ENCODE measurements at places on chromosomes 7 and 10. TPM values are rescaled to one million over a fixed set of nuclear protein-coding genes. Genes with fewer than 3 reads are reported as not detected.

- DNase-seq = no peak
Measured at GRCh38 chr7:13920053-13920697, 69.3 kb downstream of the ETV1 start.

DNA sequence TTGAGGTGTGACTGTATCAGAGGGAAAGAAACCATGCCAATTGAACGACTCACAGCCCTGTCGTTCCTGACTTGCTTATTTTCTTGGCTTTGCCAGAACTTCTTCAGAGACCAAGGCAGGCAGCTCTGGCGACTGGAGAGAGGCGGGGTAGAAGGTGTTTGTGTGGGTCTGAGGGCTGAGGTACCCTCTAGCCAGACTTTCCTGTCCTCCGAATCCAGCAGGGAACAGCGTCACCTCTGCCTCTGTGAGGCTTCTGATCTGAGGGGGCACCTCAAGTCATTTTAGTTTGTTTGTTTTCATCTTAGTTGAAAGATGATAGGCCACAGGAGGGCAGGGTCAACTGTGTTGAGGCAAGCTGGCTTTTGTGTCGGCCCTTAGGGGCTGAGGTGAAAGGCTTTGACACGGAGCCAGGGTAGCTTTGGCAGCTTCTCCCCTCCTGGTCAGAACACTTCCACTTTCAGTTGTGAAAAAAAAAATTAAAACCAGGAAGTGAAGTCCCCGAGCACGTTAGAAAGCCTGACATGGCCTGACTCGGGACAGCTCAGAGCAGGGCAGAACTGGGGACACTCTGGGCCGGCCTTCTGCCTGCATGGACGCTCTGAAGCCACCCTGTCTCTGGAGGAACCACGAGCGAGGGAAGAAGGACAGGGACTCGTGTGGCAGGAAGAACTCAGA is 1.9 kb downstream of the ACSL5 start:
- DNase-seq = no peak

The ZPBP gene
- total RNA-seq = not detected

DNA sequence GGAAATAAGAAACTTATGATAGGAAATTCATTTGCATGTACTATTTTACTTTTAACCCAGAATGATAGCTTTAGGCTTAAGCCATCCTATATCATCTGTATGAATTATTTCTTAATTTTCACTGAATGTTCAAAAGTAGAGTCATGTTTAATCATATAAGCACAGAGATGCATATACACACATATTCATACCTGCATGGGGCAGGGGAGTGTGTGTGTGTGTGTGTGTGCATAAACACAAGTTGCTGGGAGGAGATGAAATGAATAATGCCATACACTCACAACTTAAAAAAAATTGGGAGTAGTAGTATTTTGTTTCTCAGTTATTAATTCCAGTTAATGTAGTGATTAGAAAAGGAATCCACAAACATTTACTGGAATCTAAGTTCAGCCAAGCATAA is 83.1 kb upstream of the IKZF1 start:
- DNase-seq = no peak

DNA sequence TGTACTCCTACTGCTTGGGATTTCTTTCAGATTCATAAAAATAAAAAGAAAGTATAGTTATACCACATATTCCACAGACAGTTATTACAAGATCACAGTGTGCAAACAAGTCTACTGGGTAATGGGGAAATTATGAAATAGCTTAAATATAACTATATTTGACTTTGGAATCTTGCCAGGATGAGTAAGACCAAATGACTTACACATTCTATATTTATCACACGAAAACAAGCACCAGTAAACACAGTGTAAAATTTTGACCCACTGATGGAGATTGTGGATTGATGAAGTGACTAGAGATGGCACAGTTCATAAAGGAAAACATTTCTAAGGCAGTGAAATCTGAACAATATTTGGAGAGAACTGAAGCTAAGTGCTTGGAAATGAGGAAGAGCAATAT is 339.7 kb downstream of the THSD7A start:
- DNase-seq = no peak

The FBH1 gene
- total RNA-seq = 93.7 TPM
